ENCODE measurements at places on chromosomes 5 and 9. TPM values are rescaled to one million over a fixed set of nuclear protein-coding genes. Genes with fewer than 3 reads are reported as not detected.

The MTAP gene
- total RNA-seq: 31.1 TPM

DNA sequence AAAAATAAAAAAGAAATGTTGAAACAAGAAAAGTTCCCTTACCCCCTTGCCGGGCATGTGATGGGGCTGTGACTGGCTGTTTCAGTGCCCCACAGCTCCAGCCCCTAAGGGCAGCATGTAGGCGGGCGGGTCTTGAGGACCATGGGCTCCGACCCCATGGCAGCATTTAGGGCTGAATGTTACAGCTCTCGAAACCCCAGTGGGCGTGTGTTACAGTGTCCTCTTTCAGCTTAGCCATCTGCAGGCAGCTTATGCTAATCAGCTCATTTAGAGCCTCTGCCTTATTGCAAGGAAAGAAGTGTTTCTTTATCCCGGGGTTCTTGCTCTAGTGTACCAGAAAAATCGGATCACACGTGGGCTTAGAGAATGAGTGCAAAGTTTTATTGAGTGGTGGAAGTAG is 497.4 kb upstream of the CYLC2 start:
- H3K27me3 ChIP-seq: no peaks in the 10 kb centered on the region
- H3K27ac ChIP-seq: no peak overlapping the region
- DNase-seq: no peak
- no peaks in the 10 kb centered on the region for H3K4me1 ChIP-seq
- no peaks in the 10 kb centered on the region for H3K36me3 ChIP-seq
- no peak overlapping the region for H3K4me3 ChIP-seq

The ZNF454 gene
- 1.4 TPM for total RNA-seq

DNA sequence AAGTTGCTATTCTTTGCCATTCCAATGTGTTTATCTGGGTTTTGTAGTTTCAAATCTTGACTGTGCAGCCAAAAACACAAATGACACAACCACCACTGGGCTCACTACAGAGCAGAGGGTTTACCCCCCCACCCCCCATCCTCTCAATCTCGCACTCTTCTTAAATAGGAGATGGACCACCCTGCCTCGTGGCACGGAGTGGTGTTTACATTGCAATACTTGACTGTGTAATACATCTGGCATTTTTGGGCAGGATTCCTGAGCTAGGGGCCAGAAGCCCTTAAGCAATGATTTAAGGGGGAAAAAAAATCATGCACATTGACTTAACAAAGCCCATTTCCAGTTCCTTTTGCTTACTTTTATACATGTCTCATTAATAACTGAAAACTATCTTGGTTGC is 19.0 kb downstream of the PTCH1 start:
- H3K27me3 ChIP-seq: no peaks in the 10 kb centered on the region
- H3K36me3 ChIP-seq: no peaks in the 10 kb centered on the region
- no peak for DNase-seq

GRCh38 chr9:3447143-3447542 is 78.7 kb downstream of the RFX3 start:
- H3K4me3 ChIP-seq: no peak overlapping the region
- H3K36me3 ChIP-seq: no peaks in the 10 kb centered on the region
- H3K27me3 ChIP-seq: no peaks in the 10 kb centered on the region
- no peak for DNase-seq
- no peaks in the 10 kb centered on the region for H3K4me1 ChIP-seq
- no peak overlapping the region for H3K27ac ChIP-seq

The FAM169A gene
- 4.6 TPM for total RNA-seq

The DOCK2 gene
- 6.8 TPM for total RNA-seq

GRCh38 chr5:176927562-176927961 is 28.4 kb upstream of the HK3 start:
- peaks cover 13% of the 10 kb centered on the region for H3K4me1 ChIP-seq
- H3K27ac ChIP-seq: no peak overlapping the region
- H3K36me3 ChIP-seq: no peaks in the 10 kb centered on the region
- H3K27me3 ChIP-seq: no peaks in the 10 kb centered on the region
- DNase-seq: no peak

The TRIM23 gene
- 7.2 TPM for total RNA-seq
